Activated CD4-positive, alpha-beta T cell treated with anti-CD3 and anti-CD28 coated beads for 36 hours (primary cell): ENCODE measurements at places on chromosomes 7 and 10. TPM values are rescaled to one million over a fixed set of nuclear protein-coding genes. Genes with fewer than 3 reads are reported as not detected.
A peak's percentile ranks its signal among the peaks of the same experiment; 100 is the strongest.

DNA sequence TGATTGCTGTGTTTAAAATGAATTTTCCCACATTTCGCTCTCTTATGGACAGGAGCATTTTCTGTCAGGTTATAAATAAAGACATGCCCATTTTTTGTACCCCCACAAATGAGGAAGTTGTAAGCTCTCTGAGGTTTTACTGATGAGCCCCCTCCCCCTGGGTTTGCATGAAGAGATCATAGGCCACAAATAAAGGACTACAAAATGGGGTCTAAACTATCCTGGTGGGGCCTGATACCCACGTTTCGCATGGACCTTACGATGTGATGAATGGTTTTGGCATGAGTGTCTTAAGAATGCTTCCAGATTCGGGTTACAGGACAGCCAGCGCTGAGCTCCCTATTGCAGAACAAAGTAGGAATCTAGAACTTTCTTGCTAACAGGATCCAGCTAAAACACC lies 5.8 kb downstream of the IKZF1 start:
- peak overlapping the region; percentile 95 for H3K4me3 ChIP-seq
- DNase-seq, result peak; percentile 42
- peaks cover 40% of the 10 kb centered on the region for H3K4me1 ChIP-seq
- H3K27ac ChIP-seq, result peak overlapping the region; percentile 100
- peaks cover 98% of the 10 kb centered on the region for H3K36me3 ChIP-seq
- no peaks in the 10 kb centered on the region for H3K27me3 ChIP-seq

GRCh38 chr7:826230-826917 lies 5.9 kb upstream of the SUN1 start:
- H3K4me3 ChIP-seq, result no peak overlapping the region
- peaks cover 20% of the 10 kb centered on the region for H3K36me3 ChIP-seq
- no peak overlapping the region for H3K27ac ChIP-seq
- H3K27me3 ChIP-seq, result no peaks in the 10 kb centered on the region
- no peak for DNase-seq

DNA sequence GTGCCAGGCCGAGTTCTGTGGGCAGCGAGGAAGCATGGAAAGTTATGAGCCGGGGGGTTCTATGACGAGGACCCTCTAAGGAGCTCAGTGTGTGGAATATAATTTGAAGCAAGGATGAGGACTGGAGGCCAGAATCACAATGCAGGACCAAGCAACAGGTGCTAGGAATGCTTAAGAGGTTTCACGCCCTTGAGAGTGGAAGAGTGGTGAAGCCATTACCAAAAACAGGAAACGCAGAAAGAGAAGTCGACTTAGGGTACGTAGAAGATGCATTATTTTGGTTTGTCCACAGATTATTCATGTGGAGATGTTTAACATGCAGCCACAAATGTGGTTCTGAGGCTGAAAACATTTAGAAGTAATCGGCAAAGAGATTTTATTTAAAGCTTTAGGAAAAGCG lies 78.7 kb downstream of the PIP4K2A start:
- H3K36me3 ChIP-seq, result peaks cover 33% of the 10 kb centered on the region
- no peak overlapping the region for H3K4me3 ChIP-seq
- peaks cover 87% of the 10 kb centered on the region for H3K4me1 ChIP-seq
- H3K27me3 ChIP-seq, result no peaks in the 10 kb centered on the region
- no peak for DNase-seq
- H3K27ac ChIP-seq, result peak overlapping the region; percentile 74

- no peak overlapping the region for H3K27ac ChIP-seq
- no peaks in the 10 kb centered on the region for H3K4me1 ChIP-seq
- H3K27me3 ChIP-seq, result peaks cover 2% of the 10 kb centered on the region
Observed at GRCh38 chr7:31445686-31446355, 68.1 kb upstream of the ITPRID1 start.

DNA sequence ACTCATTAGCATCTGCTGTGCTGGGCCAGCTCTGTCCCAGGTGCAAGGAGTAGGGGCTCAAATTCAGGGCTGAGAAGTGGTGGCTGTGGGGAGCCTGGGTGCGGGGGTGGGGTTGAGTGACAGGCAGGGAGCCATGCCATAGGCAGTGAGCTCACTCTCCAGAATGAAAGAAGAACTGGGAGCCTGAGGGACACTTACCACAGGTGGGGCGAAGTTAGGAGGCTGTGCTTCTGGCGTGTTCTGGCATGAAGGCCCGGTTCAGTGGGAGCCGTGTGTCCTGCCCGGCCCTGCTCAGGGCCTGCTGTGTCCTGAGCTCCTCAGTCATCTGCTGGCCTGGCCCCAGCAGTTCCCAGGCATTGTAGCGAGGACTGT lies 62.5 kb downstream of the MKI67 start:
- H3K4me1 ChIP-seq, result peaks cover 67% of the 10 kb centered on the region
- H3K27ac ChIP-seq, result peak overlapping the region; percentile 90
- peak; percentile 66 for DNase-seq

GRCh38 chr7:133434246-133434865 lies 181.5 kb downstream of the EXOC4 start:
- no peak overlapping the region for H3K4me3 ChIP-seq
- H3K27ac ChIP-seq, result no peak overlapping the region
- H3K36me3 ChIP-seq, result peaks cover 4% of the 10 kb centered on the region
- no peak for DNase-seq
- no peaks in the 10 kb centered on the region for H3K27me3 ChIP-seq

GRCh38 chr10:104259456-104259855 lies 4.8 kb downstream of the GSTO1 start:
- peaks cover 80% of the 10 kb centered on the region for H3K36me3 ChIP-seq
- peaks cover 75% of the 10 kb centered on the region for H3K4me1 ChIP-seq
- no peaks in the 10 kb centered on the region for H3K27me3 ChIP-seq

GRCh38 chr7:100933734-100934133 lies 15.6 kb upstream of the MUC3A start:
- DNase-seq, result no peak
- peaks cover 10% of the 10 kb centered on the region for H3K27me3 ChIP-seq
- H3K27ac ChIP-seq, result no peak overlapping the region
- H3K36me3 ChIP-seq, result no peaks in the 10 kb centered on the region
- H3K4me3 ChIP-seq, result no peak overlapping the region

DNA sequence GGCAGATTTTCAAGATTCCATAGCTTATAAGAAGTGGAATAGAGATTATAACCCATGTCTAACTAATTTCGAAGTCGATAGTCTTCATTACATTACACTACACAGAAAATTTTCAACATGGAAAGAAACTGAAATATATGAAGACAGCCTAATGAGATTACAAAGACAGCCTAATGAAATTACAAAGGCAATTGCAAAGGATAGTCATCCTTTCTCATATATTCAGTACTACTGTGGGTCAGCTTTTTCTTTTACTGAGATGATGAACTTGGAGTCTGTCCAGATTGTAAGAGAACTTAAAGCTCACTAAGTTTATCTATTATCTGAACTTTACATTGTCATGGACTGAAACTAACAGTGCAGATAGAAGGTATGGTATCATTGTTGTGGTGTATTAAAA lies 304.4 kb upstream of the MBL2 start:
- no peaks in the 10 kb centered on the region for H3K36me3 ChIP-seq
- no peak for DNase-seq
- H3K4me3 ChIP-seq, result no peak overlapping the region

DNA sequence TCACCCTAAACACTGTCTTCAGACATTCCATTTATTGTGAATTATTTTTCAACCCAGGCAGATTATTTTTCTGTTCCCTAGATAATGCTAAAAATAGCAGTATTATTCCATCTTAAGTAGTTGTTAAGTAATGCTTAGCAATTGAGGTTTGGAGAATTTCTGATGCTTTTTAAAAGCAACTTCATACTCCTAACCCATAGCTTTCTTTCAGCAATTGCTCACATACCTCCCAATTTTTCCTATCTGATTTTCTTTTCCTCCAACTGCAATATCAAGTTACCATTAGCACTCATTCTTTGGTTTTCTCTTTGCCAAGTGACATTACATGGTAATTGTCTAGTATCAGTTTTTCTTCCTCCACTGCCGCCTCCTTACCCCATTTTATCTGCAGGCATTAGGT lies 104.7 kb downstream of the GPR85 start:
- no peak overlapping the region for H3K4me3 ChIP-seq
- H3K4me1 ChIP-seq, result no peaks in the 10 kb centered on the region
- no peak for DNase-seq
- peaks cover 4% of the 10 kb centered on the region for H3K27me3 ChIP-seq
- no peaks in the 10 kb centered on the region for H3K36me3 ChIP-seq

CYP3A5 gene
- total RNA-seq, result not detected

C1GALT1 gene
- 35.3 TPM for total RNA-seq

TMEM140 gene
- total RNA-seq, result 12.1 TPM

CDNF gene
- total RNA-seq, result 2.7 TPM

CLEC2L gene
- not detected for total RNA-seq

MGAM2 gene
- not detected for total RNA-seq

ETV1 gene
- total RNA-seq, result 0.37 TPM
